NCI-H2227 treated with DMSO at 0.1 percent for 48 hours (cell line): ENCODE measurements at places on chromosomes 7 and 10.

GRCh38 chr7:74087791-74088453, 4.3 kb downstream of the LIMK1 start:
- DNase-seq, result no peak

DNA sequence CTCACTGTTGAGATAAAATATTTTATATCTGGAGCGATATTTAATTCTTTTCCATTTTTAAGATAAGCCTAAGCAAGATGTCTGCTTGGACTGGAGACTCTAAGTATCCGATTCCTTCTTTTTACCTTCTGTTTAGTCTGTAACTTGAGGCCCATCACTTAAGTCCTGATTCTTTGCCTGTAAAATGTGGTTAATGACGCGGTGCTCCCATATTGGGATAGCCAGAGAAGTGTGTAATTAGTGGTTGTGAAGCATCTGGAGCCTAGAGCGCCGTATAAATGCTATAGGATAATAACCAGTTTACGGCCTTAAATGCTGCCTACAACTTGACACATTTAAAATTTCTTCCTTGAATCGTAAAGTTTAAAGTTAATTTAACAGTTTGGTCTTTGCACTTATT, 132.9 kb downstream of the CHN2 start:
- peak; percentile 63 for DNase-seq

- no peak for DNase-seq
Measured at GRCh38 chr7:92002720-92003119, 62.1 kb downstream of the AKAP9 start.

DNA sequence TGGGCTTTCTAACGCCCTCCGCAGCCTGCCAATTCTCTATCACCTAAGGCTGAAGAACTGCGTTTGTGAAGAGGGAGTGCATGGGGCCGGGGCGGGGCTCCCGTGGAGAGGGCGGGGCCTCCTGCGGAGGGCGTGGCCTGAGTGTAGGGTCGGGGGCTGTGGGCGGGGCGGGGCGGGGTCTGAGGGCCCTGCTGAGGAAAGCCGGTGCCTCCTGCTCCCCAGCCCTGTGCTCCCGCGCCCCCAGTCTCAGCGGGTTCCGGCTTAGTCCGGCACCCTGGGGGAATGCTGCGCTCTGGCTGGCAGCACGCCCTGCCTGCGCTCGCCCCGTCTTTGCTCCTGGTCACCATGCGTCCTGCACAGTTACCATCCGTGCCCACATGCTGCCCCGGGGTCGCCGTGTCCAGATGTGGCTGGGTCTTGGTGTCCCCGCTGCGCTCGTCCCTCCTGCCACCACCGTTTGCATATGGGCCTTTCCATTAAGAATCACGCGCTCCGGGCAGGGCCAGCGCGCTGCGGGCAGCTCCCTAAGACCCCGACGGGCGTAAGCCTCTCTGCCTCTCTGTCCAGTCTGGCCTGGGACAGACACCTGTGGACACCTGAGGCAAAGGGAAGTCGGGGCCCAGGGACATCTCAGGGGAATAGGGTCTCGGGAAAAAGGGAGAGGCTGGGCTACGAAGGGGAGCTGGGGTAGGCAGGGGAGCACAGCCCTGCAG, 144.0 kb upstream of the RET start:
- no peak for DNase-seq

DNA sequence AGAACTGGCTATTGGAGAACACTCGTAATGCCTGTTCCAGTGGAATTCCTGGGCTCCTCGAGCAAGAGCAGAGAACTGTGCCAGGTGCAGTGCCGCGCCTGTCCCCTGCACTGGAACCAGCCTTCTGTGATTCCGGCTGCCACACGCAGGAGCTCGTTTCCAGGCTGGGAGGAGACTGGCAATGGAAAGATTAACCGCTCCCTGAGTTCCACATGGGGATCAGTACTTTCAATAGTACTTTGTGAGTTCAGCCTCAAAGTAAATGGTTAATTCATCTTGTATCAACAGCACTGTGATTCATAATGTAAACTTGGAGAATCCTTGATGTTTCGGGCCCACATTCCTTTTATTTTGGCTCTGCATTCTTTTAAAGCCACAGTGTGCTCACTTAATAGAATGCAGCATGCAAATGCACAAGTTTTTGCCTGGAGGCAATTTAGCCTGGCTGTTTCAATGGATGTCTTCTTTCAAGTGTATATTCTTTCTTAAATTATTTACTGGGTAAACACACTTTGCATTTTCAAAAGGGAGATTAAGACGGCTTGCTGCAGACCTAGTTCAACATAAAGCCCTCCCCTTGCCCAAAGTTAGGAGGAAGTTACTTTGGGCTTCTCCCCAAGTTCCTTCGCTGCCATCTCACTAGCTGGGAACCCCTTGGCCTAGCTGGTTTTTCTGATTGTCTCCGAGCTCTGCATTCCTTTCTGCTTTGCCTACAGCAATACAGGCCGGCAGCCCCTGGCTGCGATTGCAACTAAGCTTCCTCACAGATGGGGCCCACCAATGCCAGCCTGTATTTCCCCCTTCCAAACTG, 138.1 kb upstream of the TCF7L2 start:
- no peak for DNase-seq

DNA sequence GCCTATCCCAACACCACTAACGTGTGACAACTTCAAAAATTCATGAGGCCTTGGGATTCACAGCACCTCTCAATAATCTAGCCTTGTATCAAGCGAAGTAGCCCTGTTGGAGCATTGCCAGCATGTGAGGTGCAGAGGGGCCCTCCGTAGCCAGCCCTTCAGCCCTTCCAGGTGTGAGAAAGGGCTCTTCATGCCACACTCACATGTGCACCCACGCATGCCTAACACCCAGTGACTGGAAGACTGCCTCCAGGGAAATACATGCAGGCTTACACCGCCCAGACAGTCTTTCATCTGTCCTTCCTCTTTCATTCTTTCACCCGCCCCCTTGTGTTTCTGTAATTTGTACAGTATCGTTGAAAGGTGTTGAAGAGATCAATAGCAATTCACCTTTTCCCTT, 26.1 kb downstream of the LRRC4 start:
- DNase-seq, result no peak

DNA sequence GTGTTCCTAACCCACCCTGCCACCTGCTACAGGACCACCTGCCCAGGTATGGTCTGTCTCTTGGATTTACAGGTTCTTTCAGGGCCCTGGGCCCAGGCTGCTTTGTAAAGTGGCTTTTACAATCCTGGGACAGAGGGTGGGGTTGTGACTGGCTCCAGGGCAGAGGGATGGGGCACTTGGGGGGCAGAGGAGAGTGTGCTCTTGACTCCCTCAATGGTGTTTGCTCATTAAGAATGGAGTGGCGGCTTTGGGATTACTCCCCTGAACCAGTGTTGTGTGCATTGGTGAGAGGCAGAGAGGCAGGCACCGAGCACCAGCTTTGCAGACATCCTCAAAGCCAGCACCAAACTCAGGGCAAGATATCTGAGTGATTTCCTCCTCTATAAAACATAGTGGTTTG, 43.5 kb downstream of the VWA2 start:
- no peak for DNase-seq

- no peak for DNase-seq
Measured at GRCh38 chr7:153504288-153505075, 547.7 kb upstream of the DPP6 start.

- DNase-seq, result no peak
Measured at GRCh38 chr7:70487428-70487827, 644.5 kb upstream of the GALNT17 start.

- DNase-seq, result no peak
Measured at GRCh38 chr7:70360557-70360956, 762.3 kb downstream of the AUTS2 start.

DNA sequence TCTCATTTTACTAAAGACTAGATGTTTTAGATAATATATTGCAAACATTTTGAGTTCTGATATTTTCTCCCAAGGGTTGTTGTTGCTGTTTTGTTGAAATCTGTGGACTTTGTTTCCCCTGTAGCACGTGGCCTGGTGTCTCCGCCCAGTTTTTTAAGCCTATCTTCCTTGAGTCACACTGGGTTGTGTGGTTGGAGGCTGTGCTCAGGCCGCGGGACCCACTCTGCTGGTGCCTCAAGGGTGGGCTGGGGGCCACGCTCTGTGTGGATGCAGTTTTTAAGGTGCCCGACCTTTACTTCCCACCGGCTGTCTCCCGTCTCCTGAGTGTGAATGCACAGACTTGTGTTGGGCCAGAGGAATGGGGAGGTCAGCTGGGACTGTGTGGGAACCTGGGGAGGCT, 4.2 kb upstream of the PRAP1 start:
- no peak for DNase-seq

DNA sequence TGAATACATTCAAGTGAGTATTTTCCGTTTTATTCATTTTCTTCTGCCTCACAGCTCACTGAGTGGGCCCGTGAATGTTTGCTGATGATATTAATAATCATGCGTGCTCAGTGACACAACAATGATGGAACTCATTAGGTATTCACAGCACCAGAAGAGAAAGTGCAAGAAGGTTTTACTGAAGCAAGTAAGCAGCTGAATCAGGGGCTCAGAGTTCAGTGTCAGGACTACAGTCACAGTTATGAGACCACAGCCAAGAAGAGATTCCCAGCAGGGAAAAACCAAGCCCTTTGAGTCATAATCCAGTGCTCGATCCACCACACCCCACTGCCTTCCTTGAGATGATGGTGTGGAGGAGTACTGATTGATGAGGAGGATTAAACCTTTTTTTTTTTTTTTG, 247.4 kb downstream of the KIAA1217 start:
- no peak for DNase-seq

GRCh38 chr7:30985756-30986155, 22.0 kb downstream of the GHRHR start:
- no peak for DNase-seq

DNA sequence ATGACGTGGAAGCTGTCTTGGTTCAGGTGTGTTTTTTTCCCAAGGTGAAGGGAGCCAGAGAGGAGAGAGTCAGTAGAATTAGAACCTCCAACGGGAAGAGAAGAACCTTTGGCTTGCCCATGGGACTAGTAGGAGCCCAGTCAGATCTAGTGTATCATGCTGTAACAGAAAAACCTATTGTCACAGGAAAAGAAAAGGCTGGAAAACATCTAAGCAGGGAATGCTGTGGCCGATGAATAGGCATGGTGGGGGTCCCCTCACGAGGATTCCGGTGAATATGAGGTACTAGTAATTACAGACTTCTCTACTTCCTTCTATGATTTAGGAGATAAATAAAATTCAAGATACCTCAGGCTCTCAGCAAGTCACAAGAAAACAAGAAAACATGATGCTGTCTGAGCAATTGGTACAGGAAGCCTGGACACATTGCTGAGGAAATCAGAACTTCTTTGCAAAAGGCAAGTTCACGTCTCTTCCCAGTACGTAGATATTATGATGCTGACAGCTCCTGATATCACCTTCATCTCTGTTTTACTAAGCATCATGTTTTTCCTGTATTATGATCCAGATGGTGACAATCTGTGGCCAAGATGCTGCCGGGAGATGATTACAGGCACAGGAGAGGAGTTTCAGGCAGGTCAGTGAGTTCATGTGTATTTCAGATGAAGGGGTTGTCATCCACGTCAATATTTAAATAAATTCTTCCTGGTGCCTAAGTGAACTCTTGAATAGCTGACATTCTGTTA, 54.3 kb upstream of the NPY start:
- DNase-seq, result no peak

- no peak for DNase-seq
Measured at GRCh38 chr10:132407846-132408278, 10.9 kb downstream of the PWWP2B start.

- no peak for DNase-seq
Measured at GRCh38 chr10:29591651-29591968, 43.2 kb downstream of the SVIL start.

- DNase-seq, result no peak
Measured at GRCh38 chr10:71968553-71969474, 4.6 kb downstream of the CHST3 start.

DNA sequence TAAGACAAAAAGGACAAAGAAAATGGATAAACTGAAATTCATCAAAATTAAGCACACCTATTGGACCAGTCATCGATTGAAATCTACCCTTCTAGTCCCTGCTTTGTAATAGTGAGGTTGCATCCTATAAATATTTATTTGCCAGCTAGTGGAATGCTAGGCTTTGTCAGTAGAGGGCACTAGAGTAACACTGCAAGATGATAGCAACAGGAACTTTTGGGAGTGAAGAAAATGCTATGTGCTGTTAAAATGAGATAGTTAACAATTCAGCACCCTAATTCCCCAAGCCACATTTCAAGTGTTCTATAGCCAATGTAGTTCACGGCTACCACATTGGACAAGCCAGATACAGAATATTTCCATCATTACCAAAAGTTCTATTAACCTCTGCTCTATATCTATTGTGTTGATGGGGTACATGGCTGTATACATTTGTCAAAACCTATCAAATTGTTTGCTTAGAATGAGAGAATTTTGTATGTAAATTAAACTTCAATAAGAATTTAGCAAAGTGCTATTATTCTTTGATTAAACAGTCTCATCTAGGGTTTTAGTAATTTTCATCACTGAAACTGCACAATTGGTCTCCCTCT, 69.8 kb downstream of the LSMEM1 start:
- peak; percentile 14 for DNase-seq

DNA sequence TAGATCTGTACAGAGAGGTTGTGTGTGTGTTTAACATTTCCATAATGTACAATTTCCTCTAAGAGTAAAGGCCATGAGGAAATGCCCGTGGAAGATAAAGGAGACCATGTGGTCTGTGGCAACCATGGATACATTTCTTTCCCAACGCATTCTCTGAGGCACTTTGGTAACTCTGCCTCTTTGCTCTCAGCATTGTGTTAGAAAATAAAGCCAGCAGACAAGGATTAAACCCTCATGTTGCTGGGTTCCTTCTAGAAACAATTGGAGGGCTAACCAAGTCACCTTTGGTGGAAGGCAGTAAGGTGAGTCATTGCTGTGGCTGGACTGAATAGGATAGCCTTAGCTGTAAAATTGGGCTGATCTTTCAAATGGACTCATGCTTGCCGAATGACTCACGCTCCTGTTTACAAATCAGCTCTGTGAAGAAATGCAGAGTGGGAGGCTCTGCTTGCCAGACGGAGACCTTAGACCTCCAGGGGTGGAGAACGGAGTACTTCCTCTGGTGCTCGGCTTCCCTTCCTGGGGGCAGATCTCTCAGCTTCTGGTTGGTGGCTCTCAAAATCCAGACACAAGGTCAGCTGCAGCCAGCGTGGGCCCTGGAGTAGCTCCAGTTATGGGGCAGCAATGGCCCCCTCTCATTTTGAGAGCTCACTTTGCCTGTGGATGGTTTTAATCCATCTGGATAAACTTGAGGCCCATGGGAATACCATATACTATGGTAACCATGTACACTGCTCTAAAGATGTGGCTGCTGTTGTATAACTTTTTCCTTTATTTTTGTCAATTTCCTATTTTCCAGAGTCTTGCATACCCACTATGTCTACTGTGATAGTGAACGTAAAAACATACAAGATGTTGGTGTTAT, 137.3 kb downstream of the TCF7L2 start:
- no peak for DNase-seq
